Type B pancreatic cell (in vitro differentiated cells): ENCODE measurements at places on chromosomes 16 and 17. TPM values are rescaled to one million over a fixed set of nuclear protein-coding genes. Genes with fewer than 3 reads are reported as not detected.

DNA sequence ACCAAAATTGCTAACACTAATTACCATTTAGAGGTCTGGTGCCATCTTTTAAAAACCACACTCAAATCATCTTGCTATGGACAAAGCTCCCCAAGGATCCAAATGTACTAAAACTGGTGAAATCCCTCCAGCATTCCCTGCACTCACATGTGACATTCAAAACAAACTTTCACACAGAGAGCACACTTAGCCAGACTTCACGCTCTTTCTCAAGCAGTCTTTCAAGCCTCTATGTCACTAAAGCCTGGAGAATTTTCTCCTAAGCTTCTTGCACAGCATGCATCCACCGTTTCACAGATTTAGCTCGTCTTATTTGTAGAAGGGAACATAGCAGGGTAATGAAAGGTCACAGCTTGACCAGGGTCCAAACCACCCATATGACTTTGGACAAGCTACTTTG, 19.3 kb downstream of the CMTM3 start:
- no peak overlapping the region for H3K4me3 ChIP-seq

GRCh38 chr17:77619851-77620250, 338.7 kb upstream of the TNRC6C start:
- H3K4me3 ChIP-seq: no peak overlapping the region
- no peaks in the 10 kb centered on the region for H3K36me3 ChIP-seq
- no peak for DNase-seq
- H3K27ac ChIP-seq: no peak overlapping the region
- peaks cover 10% of the 10 kb centered on the region for H3K27me3 ChIP-seq

GRCh38 chr17:29584452-29585079, 4.9 kb downstream of the GIT1 start:
- DNase-seq: no peak
- H3K27me3 ChIP-seq: no peaks in the 10 kb centered on the region
- peaks cover 8% of the 10 kb centered on the region for H3K36me3 ChIP-seq
- H3K4me1 ChIP-seq: peaks cover 18% of the 10 kb centered on the region
- H3K27ac ChIP-seq: no peak overlapping the region

Gene MMP28
- total RNA-seq: 0.97 and 1.8 TPM in 2 replicates

Gene DNAI2
- 0.21 and 0.87 TPM in 2 replicates for total RNA-seq

- H3K27ac ChIP-seq: no peak overlapping the region
- H3K36me3 ChIP-seq: peaks cover 21% of the 10 kb centered on the region
- no peak for DNase-seq
- H3K27me3 ChIP-seq: no peaks in the 10 kb centered on the region
- no peaks in the 10 kb centered on the region for H3K4me1 ChIP-seq
Observed at GRCh38 chr16:3759736-3760135, 42.4 kb upstream of the TRAP1 start.
